ENCODE measurements at places on chromosomes 3 and 15.

- DNase-seq, result no peak
Measured at GRCh38 chr3:53109190-53109589, 21.0 kb downstream of the RFT1 start.

DNA sequence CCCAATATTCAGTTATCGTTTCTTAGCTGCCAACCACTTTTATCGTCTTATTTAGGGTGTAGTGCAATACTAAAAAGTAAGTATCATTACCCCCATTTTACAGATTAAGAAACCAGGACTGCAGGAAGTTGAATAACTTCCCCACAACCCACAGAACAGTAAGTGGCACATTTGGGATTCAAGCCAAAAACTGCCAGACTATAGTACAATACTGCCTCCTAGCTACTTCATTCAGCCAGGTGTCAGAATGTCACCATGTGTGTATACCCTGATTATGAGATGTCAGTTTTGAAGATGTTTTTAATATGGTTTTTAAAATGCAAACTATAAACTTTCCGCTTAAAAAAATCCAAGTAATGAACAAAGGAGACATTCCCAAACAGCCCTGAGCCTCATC is 74.2 kb upstream of the PROK2 start:
- no peak for DNase-seq

DNA sequence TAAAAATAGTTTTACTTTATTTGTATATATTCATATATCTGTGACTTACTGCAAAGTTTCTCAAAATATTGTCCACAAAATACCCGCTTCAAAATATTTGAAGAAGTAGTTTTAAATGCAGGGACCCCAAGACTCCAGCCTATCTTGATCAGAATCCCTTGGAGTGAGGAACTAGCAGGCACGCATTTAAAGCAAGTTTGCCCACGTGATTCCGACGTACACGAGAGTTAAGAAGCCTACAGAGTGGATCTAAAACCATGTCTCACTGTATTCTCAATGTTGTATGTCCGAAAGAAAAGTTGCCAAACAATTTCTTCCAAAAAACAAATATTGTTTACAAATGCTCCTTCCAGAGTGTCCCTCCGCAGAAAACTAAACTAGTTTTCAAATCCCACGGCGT is 1.7 kb downstream of the GABRB3 start:
- no peak for DNase-seq

DNA sequence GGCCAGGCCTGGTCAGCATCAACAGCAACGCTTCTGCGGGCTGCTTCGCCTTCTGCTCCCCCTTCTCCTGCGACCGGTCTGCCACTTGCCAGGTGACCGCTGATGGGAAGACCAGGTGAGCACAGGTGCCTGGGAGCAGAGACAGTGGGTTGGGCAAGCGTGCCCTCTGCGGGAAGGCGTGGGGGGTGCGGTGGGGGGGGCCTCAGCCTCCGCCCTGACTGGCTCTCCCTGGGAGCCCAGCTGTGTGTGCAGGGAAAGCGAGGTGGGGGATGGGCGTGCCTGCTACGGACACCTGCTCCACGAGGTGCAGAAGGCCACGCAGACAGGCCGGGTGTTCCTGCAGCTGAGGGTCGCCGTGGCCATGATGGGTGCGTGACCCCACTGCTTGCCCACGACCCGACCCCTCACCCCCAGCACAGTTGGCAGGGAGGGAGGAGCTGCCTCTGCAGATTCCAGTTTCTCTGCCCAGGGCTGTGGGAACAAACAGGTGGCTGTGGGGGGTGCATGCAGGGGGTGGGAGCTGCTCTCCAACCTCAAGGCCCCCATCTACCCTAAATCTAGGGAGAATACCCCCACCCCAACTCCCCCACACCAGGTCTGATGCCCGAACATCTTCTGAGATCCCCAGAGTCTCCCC is 8.8 kb downstream of the STAB1 start:
- DNase-seq, result no peak

- DNase-seq, result no peak
Measured at GRCh38 chr15:65939901-65940617, 70.8 kb downstream of the RAB11A start.

DNA sequence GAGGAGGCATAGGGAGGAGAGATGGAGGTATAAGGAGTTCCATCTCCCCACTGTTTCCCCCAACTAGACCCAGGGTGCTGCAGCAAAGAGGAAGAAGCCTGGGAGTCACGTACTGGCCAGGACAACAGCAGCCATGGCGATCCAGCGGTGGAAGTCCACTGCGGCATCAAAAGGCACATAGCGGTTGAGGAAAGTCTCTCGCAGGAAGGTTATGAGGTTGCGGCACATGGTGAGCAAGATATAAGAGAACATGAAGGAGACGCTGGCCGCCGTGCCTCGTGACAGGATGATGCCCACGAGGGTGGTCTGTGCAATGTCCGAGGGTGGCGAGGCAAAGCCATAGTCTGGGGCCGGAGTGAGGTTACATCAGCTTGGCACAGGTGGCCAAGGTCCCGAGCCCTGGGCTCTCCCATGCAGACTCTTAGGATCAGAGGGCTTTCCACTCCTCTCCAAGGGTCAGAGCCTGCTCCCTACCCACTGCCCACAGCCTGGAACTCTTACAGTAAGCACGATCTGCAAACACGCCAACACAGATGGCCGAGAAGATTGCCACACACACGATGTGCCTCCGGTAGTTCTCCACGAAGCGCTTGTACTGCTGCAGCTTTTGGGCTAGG is 14.3 kb downstream of the DUOX2 start:
- no peak for DNase-seq

DNA sequence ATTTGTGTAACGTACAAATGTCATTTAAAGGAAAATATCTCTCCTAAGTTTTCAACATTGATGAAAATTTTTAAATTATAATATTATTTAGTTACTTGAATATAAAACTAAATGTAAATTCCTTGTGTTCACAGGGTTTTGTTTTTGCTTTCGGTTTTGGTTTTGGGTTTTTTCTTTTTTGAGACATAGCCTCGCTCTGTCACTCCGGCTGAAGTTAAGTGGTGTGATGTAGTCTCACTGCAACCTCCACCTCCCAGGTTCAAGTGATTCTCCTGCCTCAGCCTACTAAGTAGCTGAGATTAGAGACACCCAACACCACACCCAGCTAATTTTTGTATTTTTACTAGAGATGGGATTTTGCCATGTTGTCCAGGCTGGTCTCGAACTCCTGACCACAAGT is 79.3 kb upstream of the TCF12 start:
- no peak for DNase-seq
